SK-N-SH (cell line): ENCODE measurements at places on chromosomes 1 and 21.

DNA sequence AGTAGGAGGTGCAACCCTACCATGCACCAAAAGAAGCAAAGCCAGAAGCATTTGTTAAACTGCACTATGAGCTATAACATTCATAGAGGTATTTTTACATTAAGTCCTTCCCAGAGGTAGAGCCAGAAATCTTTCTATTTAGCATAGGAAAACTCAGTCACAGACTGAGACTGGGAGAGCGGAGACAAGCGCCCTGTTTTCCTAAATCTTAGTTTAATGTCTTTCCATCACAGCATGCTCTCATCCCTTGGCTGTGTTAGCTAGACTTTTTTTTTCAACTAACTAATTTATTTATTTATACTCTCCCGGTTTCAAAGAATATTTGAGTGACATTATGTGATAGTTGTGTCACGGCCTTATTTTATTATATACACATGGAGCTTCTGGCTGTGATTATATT lies 304.1 kb downstream of the LMX1A start:
- DNase-seq, result no peak

DNA sequence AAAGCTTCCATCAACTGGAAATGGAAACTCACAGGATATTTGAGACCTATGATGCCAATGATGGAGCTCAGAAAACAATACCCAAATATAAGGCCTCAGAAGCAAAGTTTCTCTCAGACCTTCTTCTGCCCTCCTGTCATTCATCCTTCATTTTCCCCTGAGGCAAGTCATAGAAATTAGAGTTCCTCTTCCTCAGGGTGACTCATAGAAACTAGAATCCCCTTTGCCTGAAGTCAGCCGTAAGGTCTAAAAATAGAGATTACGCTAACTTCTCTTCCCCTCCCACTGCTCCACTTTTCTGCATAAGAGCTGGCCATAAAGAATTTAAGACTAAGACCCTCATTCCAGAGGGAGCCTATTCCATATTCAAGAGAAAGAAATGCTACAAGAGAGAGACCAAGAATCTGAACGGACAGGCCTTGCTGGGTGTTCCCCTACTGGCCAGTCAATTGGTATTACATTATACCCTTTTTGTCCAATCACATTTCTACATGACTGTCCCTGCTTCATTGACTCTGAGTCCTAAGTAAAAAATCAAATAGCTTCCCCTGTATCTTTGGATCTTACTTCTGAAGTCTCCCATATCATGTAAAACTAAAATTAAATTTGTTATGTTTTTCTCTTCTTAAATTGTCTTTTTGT lies 994.9 kb downstream of the ADGRL2 start:
- DNase-seq, result no peak

DNA sequence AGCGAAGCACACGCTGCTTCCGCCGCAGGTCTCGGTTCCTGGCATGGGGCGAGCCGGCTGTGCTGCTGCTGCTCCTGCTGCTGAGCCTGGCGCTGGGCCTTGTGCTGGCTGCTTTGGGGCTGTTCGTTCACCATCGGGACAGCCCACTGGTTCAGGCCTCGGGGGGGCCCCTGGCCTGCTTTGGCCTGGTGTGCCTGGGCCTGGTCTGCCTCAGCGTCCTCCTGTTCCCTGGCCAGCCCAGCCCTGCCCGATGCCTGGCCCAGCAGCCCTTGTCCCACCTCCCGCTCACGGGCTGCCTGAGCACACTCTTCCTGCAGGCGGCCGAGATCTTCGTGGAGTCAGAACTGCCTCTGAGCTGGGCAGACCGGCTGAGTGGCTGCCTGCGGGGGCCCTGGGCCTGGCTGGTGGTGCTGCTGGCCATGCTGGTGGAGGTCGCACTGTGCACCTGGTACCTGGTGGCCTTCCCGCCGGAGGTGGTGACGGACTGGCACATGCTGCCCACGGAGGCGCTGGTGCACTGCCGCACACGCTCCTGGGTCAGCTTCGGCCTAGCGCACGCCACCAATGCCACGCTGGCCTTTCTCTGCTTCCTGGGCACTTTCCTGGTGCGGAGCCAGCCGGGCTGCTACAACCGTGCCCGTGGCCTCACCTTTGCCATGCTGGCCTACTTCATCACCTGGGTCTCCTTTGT lies 2.6 kb downstream of the TAS1R3 start:
- DNase-seq, result no peak

GRCh38 chr1:211480941-211481545 lies 10.9 kb downstream of the RD3 start:
- no peak for DNase-seq

DNA sequence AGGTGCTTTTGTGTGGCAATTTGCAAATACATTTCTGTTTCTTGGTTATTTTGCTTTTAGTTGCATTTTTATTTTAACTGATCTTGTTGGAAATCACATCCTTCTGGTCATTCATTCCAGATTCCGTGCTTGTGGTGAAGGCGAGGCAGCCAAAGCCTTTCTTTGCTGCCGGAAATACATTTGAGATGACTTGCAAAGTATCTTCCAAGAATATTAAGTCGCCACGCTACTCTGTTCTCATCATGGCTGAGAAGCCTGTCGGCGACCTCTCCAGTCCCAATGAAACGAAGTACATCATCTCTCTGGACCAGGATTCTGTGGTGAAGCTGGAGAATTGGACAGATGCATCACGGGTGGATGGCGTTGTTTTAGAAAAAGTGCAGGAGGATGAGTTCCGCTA lies 34.8 kb upstream of the CD101 start:
- DNase-seq, result no peak

DNA sequence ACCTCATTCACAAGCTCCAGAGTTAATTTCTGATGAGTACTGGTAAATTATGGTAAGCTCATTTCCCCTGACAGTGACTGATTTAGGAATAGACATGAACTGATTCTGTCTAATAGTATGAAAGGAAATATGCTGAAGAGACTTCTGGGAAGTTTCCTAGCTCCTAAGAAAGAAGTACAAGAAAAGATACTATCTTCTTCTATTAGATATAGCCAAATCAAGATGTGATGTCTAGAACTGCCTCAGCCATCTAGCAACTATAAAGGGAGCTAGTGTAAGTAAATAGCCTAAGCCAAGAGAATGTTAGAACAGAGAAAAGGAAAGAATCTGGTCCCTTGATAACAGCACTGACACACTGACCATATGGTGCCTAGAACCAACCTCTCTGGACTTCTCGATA lies 10.7 kb upstream of the PHTF1 start:
- no peak for DNase-seq

- DNase-seq, result no peak
Measured at GRCh38 chr1:95308276-95309030, 74.4 kb downstream of the RWDD3 start.

GRCh38 chr1:230144010-230144614 lies 77.1 kb downstream of the GALNT2 start:
- no peak for DNase-seq

DNA sequence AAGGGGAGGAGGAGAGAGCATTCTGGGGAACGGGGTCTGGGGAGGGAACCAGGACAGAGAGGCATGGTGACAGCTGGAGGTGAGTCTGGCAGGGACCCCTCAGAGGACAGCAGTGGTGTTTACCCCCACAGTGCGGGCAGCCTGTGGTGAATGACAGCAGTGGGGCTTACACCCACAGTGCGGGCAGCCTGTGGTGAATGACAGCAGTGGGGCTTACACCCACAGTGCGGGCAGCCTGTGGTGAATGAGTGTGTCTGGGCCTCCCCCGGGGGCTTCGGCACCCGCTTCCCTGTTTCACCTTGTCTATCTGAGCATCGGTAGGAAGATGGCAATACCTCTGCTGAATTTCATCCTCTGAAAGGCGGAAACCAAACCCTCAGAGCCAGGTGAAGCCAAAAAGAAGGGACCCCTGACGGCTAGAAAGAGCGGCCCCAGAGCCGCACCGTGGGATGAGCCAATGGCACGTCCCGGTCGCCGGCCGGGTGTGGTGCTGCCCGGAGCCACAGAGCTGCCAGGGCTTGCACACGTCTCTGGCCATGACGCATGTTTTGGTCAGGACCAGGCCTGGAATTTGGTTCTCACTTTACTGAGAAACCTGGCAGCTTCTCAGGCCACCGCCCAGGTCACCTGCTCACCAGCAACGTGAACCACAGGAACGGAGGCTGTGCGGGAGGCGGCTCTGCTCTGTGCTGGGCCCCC lies 54.1 kb downstream of the SIK1 start:
- DNase-seq, result no peak

DNA sequence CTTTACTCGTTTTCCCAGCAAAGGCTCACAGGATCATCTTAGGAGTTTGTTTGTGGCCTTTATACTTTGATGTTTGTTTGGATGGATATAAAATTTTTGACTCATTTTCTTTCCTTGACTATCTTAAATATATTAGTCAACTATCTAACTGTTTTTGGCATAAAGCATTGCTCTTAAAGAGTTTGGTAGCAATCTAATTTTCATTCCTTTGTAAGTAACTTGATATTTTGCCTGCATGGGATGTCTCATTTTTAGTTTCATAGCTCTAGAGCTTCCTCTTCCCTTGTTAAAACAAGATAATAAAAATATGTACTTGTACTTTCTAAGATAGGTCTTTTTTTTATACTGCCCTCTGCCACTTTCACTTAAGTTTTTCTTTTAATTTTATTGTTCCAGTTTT lies 161.9 kb downstream of the MAGI3 start:
- no peak for DNase-seq

GRCh38 chr1:14997646-14998276 lies 155.8 kb upstream of the TMEM51 start:
- DNase-seq, result peak; percentile 57

DNA sequence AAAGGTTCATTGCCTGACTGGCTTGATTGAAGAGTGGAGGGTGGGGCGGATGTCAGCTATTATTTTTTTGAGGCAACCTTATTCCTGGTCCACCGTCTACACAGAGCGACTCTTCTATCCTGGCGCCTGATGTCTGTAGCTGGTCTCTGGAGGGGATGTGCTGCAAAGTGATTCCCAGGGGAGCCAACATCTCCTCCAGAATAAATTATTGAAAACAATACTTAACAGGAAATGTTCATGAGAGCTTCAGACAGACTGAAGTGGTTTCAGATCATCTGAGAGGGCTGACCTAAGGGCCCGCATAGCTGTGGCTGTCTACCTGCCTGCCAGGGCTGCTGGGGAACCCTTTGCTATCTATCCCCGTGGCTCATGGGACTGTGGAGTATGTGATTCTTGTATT lies 66.7 kb downstream of the TEX35 start:
- DNase-seq, result no peak

DNA sequence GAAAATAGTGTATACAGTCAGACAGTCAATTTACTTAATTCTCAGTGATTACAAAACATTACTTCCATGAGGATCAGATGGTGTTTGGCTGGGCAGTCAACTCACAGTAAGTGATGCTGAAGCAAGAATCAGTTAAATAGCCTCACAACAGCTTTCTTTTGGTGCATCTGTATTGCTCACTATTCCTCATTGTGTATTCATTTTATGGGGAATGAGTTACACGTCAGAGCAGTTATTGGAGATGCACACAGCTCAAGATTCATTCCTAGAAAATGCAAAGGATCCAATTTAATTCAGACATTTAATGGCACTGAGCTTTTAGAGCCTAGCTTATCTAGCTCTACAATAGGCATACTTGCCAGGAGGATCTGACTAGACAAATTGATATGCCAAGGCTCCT lies 150.6 kb downstream of the HS2ST1 start:
- DNase-seq, result no peak

- no peak for DNase-seq
Measured at GRCh38 chr1:117681093-117681900, 75.4 kb downstream of the TENT5C start.

DNA sequence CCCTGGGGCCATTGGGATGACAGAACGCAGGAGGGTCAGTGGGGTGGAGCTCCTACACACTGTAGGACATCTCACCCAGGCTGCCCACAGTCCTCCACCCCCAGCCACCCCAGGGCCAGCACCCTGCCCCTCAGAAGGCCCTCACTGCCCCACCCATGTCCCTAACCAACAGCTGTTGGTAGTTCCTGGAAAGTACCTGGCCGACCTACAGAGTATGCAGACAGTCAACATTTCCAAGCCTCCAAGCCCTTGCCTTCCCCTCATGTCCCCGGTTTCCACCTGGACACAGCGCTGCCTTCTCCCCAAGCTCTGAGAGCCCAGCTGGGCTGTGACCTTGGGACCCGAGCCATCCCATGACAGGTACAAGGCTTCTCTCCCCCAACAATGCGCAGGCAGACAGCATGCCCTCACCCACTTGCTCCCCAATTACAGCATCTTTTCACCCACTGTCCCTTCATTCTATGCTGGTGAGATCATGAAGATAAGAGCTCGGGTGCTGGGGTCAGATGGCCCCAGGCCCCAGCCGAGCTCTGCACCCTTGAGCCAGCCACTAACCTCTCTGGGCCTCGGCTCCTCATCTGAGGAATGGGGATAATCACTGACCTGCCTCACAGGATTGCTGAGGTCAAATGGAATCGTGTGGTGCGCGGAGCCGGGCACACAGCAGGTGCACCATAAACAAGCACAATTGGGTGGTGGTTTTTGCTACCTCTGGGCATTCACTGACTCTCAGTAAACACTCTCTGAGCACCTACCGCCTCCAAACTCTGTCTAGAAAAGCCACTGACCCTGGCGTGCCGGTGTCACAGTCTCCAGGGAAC lies 11.2 kb downstream of the LAPTM5 start:
- DNase-seq, result no peak

GRCh38 chr1:94876362-94876761 lies 50.5 kb downstream of the CNN3 start:
- DNase-seq, result no peak

DNA sequence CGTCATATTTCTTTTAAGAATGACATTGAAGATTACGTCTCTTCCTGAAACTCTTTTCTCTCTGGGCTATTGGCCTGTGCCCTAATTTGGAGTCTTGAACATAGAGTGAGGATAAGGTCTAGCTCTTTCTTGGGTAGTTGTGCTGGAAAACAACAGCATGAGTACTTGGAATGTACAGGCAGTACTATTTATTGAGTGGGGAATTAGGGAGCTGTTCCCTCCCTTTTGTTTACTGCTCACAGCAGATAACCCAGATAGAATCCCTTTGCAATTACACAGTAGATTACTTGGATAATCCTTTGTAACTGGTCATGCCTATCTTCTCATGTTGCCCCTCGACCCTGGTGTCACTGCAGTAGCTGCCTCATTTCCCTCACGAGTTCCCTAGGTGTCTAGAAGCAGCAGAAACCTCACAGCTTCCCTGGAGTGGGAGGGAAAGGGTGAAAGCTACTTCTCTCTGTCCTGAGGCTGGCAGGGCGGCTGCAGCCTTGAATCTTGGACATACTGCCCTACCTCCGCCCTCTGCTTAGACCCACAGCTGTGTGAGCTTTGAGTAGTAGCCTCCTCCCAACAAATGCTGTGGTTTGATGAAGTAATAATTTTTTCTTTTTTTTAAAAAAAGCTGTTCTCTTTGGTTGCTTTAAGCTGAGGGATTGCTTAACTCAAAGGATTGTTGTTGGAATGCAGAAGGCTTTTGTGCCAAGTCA lies 70.6 kb downstream of the FGGY start:
- no peak for DNase-seq

- DNase-seq, result no peak
Measured at GRCh38 chr1:193431265-193431977, 245.0 kb upstream of the B3GALT2 start.
